ENCODE measurements at places on chromosomes 4 and X. TPM values are rescaled to one million over a fixed set of nuclear protein-coding genes. Genes with fewer than 3 reads are reported as not detected.

The SMIM31 gene
- not detected for total RNA-seq

The PDGFC gene
- 83.5 TPM for total RNA-seq

The ABCD1 gene
- total RNA-seq = 15.4 TPM

The CNKSR2 gene
- 11.2 TPM for total RNA-seq

The CFAP99 gene
- total RNA-seq = not detected
